ENCODE measurements at places on chromosomes 7 and 10. TPM values are rescaled to one million over a fixed set of nuclear protein-coding genes. Genes with fewer than 3 reads are reported as not detected.

- DNase-seq: no peak
Observed at GRCh38 chr10:1211844-1212570, 155.8 kb downstream of the WDR37 start.

DNA sequence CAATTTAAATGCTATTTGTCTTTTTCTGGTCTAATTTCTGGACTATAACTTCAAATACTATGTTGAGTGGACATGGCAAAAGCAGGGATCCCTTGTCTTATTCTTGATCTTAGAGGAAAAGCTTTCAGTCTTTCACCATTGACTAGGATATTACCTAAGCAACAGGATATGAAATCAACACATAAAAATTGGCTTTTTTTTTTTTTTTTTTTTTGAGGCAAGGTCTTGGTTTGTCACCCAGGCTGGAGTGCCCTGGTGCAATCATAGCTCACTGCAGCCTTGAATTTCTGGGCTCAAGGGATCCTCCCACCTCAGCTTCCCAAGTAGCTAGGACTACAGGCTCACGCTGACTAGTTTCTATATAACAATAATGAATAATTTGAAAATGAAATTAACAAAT is 90.8 kb downstream of the JMJD1C start:
- DNase-seq: no peak

- no peak for DNase-seq
Observed at GRCh38 chr10:129275886-129276285, 191.2 kb upstream of the MGMT start.

DNA sequence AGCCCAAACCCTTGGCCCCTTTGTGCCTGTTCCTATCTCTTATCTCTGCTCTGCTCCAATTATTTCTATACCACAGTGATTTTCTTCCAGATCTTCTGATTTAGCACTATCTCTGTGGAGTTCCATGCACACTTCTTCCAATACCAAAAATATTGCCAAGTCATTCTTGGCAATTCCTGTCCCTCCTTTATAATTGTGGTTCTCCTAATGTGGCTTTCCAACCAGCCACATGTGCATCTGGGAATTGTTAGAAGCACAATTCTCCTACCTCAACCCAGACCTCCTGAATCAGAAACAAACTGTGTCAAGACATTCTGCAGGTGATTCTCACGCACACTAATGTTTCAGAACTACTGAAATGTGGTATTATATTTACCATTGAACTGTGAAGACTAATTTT is 447.8 kb upstream of the IGFBP3 start:
- no peak for DNase-seq

- no peak for DNase-seq
Observed at GRCh38 chr10:100621360-100622205, 85.8 kb downstream of the HIF1AN start.

GRCh38 chr10:77386365-77386764 is 251.2 kb downstream of the KCNMA1 start:
- DNase-seq: no peak

- DNase-seq: no peak
Observed at GRCh38 chr10:58631715-58632114, 119.0 kb downstream of the BICC1 start.

DNA sequence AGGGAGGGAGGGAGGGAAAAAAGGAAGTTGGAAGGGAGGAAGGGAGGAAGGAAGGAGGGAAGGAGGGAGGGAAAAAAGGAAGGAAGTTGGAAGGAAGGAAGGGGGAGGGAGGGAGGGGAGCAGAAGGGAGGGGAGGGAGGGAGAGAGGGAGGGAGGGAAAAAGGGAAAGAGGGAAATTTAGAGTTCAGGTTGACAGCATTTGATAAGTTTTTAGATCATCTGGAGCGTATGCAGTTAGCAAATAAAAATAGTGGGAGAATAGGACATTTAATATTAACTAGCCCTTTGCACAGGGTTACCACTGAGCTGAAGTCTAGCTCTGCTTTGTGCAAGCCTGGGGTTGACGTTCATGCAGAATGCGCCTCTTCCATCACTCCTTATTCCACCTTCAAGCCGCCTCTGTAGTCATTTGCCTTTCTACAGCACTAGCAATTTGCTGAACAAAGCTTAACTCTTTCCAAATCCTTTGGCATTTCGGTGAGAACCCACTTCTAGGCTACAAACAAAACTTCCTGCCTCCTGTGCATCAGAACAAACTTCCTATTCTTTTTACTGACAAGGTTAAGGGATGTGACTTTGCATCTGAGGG is 8.6 kb downstream of the STRA8 start:
- DNase-seq: no peak

DNA sequence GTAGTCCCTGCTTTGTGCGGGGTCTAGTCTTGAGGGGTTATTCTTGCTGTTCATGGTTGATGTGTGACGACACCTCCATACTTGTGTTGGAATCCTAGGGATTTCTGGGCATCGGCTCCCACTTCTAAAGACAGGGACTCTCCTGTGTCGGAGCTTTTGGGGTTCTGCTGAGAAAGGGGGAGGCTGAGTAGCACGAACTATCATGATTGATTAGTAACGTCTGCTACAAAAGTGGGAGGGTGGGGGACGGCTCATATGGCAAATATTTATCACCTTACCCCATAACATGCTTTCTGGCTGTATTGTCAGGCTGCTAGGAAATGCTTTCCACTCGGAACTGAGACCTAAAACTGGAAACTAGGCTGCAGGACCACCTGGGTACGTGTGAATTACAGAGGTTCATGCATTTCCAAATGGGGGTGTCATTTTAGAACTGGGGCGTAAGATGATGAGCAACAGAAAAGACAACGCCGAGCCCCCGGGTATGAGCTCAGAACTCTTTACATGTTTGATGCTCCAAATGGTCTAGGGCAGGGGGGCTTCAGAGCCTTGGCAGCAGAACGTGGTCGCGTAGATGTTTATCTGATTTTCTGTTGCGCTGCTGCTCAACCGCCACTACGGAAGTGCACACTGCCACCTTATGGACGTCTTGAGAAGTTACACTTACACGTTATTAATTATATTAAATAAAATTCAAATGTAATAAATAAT is 15.1 kb upstream of the NME8 start:
- DNase-seq: peak; percentile 43

Gene TAS2R4
- 13.2 TPM for total RNA-seq

Data from cerebellum (tissue), 4 donors.